ENCODE measurements at places on chromosomes 1 and 21.

- DNase-seq: no peak
Measured at GRCh38 chr1:160403244-160403643, 2.9 kb downstream of the VANGL2 start.

DNA sequence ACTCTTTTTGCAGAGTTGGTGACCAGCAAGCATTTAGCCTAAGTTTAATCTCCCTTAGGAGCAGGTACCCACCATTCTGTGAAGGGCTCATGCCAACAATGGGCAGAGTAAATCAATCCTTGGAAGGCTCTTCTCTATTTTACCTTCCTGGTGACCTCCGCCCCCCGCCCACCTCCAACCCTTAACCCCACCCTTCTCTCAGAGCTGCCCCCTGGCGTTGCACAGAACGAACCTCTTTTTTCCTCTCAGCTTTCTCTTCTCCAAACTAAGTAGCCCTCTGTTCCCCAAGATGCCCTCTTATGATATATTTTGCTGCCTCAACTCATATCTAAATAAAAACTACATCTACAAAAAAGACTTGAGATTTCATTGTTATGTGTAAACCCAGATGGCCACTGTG, 186.8 kb downstream of the SEC16B start:
- no peak for DNase-seq

GRCh38 chr1:92736395-92736794, 48.5 kb downstream of the EVI5 start:
- no peak for DNase-seq

DNA sequence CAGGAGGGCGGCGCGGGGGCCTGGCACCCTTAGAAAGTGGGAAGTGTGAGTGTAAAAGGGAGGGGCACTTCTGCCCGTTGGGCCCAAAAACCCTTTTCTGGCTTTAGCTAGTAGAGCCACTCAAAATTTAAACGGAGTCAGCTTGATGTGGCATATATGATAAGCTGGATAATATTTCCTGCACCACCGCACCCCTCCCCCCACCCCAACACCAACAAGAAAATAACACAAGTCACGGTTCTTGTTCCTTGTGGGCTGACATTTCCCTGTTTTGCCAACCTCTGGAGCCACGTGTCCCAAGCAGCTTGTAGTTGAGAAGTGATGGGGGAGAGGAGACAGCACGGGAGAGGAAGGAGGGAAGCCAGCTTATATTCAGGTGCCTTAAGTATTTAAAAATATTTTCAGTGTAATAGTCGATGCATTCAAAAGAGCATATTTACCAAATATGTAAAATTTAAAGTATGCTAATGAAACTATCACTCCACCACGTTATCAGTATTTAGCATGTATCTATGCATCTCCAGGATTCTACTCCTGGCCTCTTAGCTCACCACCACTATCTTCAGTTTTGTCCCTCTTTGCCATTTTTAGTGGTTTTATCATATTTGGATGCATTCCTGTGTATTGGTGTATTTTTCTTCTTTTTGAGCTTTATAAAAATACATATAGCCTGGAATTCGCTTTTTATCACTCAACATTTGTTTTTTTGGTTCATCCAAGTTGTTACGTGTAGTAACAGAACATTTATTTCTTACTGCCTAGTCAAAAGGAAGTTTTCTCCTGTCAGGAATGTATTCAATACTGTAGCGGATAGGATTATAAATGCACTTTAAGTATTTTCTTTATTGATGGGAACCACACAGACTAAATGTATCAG, 773 bp upstream of the DDX59 start:
- peak; percentile 15 for DNase-seq

GRCh38 chr1:182478238-182478637, 28.3 kb downstream of the RGSL1 start:
- DNase-seq: no peak

All from effector CD8-positive, alpha-beta T cell (primary cell).